ENCODE measurements at places on chromosomes 5 and 9. TPM values are rescaled to one million over a fixed set of nuclear protein-coding genes. Genes with fewer than 3 reads are reported as not detected.

DNA sequence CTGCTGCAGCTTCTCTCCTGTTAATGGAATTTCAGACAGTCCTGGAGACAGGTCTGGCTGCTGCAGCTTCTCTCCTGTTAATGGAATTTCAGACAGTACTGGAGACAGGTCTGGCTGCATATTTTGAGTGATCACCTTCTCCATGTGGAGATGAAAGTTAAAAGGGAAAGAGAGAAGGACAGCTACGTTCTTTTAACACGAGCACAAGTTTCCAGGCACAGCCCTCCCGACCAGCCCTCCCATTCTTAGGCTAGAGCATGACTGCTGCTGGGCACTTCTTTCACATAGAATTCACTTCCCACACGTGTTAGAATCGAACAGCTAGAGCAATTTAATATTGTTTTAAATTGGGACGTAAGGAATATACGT is 133.3 kb upstream of the DMRT1 start:
- DNase-seq: no peak

DNA sequence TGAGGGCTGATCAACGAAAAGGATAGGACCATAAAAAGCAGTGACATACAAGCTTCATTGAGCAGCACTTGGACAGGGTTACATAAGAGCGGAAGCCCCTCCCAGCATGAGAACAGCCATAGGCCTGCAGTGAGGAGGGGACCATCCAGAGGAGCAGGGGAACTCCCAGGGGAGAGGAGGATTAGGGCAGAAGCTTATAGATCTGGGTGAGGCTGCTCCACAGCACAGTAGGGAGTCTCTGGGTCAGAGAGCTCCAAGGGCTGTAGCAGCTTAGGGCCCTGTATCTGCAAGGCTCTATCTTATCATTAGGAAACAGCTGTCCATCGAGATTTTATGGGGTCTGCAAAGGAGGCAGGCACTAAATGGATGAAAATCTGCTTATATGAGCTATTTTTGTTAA is 186.6 kb downstream of the DOCK8 start:
- DNase-seq: no peak

DNA sequence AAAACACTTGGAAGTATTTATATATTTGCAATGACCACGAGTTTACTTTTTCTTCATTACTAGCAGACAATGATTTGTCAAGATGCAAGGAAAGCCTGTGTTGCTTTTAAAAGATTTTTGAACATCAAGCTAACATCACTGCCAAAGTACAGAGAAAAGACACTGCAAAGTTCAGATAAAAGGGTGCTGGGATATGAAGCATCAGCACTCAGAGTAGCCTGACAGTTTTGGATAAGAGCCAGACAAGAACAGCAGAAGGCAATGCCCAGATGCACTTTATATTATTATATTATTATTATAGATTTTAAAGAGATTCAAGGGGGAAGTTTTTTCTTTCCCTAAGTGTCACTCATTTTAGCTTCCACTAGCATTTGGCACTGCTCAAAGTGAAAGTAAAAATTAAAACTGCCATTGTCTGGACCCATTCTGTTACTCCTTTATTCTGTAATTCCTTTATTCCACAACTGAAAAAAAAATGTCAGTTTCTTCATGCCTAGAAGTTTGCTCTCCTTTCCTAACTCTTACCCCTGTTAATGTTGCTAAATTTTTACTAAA is 240.6 kb downstream of the EFNA5 start:
- no peak for DNase-seq

DNA sequence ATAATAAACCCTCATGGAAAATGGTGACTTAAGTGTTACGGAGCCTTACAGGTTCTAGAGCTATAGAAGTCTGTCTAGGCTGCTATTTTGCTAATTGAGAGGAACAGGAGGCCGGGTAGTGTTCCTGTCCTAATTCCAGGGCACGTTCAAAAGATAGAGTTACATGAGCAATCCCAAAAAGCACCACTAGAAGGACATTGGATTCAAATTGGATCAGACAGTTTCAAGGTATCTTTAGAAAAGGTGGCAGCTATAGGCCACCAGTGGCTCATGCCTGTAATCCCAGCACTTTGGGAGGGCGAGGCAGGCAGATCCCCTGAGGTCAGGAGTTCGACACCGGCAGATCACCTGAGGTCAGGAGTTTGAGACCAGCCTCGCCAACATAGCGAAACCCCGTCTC is 458.8 kb downstream of the TMEM232 start:
- DNase-seq: no peak

DNA sequence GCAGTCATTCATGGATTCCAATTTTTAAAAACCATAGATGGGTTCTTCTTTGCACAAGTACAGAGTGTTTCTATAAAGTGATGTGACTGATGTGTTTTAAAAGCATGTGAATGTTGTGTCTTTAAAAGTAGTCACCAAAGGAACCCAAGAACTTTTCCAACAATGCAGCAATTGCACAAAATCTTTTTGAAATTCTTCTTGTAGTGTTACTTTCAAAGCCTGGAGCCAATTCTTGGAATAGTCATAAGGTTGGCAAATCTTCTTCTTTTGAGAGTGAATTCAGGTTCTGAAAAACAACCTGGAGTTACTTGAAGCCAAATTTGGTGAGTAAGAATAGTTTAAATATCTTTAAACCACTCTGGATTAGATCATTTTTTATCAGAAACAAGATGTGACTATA is 10.5 kb downstream of the GRAMD2B start:
- no peak for DNase-seq

- no peak for DNase-seq
Measured at GRCh38 chr5:34737731-34738130, 81.6 kb downstream of the RAI14 start.

DNA sequence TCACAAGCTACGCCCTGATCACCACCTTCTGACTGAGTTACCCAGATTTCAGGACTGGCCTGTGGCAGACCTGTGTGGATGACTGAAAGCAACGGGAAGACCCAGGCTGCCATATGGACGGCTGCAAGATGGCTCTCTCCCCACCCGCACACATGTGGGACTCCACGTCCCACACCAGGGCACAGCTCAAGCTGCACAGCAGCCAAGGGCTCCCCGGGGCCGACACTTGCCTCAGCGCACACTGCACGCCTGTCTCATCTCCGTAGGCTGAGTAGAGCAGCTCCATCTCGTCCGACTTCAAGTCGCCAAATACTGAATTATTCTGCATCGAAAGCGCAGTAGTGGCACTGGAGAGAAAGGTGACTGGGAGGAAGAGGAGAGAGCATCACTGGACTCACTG is 14.5 kb downstream of the BRD9 start:
- no peak for DNase-seq

DNA sequence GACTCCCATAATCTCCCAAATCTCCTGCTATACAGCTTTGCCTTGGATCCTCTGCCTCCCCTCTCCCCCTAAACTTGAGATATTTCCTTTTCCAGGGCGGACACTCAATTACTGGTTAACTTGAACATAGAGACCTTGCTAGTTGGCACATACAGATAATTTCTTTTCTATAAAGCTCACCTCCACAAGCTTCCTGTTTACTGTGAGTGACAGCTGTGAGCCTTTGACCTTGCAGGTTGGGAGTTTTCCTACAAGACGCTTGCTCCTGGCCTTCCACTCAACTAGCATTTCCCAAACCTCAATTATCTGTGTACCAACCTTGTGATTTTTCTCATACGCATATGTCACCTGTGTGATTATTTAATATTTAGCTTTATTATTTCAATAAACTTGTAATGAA is 114.5 kb downstream of the GNA14 start:
- no peak for DNase-seq

DNA sequence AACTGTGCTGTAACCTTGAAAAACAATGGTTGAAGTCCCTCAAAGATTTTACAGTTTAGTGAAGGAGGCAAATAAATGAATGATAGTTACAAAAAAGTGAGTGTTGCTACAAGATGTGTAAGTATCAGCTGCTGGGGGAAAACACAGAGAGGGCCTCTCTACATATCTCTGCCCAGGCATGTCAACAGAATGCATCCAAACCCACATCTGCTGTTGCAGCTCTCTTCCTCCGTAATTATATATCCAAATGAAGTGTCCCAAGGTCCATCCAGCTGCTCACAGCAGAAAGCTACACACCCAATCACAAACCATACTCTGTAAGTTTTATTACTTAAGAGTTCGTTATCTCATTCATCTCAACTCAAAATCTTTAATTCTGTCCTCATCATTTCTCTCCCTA is 584.6 kb downstream of the ANXA1 start:
- no peak for DNase-seq

- DNase-seq: no peak
Measured at GRCh38 chr5:56688402-56688801, 126.9 kb upstream of the MAP3K1 start.

DNA sequence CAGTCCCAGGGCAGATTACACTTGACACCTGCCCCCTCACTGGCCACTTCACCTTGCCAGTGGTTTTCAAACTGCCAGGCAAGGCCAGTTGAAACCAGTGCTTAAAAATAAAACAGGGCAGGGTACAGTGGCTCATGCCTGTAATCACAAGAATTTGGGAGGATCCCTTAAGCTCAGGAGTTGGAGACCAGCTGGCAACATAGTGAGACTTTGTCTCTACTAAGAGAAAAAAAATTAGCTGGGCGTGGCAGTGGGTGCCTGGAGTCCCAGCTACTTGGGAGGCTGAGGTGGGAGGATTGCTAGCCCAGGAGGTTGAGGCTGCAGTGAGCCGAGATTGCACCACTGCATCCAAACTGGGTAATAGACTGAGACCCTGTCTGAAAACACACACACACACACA is 58.1 kb downstream of the ROPN1L start:
- DNase-seq: no peak

GRCh38 chr5:146630472-146630871 is 114.5 kb upstream of the GPR151 start:
- no peak for DNase-seq

DNA sequence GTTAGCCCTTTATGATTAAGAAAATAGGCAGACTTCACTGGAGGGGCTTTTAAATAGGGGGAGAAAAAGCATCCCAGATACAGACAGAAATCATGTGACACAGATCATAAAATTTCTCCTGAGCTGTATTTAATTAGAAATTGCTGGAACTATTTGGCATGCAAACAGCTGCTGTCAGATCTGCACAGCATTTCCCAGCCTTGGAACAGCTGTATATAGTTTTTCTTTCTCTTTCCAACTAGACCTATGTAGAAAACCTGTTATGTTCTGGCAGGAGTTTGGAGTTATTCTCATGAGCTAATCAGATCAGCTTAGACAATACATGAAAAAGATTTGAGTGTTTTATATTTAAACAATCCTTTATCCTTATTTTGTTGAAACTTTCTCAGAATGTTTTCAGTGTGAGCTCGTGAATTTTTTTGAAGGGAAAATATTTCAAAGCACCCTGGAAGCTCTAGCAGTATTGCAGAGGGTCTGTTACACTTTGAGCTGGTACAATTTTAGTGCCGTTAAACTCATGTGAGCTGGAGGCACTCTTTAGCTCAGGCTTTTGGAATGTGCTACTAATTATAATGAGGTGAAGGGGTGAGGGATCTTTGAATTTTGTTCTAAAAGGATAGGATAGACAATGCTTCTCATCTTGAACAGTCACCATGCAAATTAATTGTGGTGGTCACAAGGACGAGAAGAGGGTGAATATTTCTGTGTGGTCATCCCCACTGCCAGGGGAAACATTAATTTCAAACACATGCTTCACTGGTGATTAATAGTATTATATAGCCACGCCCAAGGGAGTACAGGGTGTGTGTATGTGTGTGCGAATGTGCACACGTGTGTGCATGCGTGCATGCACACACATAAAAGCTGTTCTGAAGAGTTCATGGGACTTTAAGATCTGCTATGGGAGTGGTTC is 239.4 kb upstream of the FBXL7 start:
- no peak for DNase-seq

DNA sequence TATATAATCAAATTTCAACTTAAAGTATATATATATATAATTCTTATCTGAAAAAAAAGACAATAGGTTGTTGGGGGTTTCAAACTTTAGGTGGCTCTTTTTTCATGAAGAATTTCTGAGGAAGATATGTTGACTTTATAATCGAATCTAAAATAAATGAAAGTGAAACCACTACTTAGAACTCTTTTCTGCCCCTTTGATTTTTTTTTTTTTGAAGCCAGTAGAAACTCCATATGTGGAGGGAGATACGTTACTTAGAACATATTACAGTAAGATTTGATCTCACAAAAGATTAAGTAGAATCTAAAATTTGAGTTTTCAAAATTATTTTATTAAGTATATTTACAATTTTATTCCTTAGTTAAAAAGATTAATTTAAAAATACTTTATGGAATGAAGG is 96.9 kb downstream of the ATG10 start:
- no peak for DNase-seq

DNA sequence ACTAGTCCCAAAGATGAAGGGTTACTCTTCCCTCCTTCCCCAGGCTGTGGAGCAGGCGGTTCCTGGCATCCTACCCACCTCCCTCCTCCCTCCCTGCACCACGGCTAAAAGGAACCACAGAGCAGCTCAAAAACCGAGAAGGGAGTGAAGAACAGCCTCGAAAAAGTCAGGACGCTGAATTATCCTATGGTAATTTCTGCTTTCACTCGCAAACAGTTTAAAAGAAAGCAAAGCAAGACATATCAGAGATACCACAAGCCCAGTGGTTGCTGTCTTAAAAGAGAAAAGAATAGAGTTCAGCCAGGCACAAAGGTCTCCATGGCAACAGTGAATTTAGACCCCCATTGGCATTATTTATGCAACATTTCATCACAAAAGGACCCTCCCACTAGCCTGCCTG is 315.4 kb downstream of the CTNND2 start:
- peak; percentile 8 for DNase-seq

GRCh38 chr5:148957591-148958202 is 105.2 kb downstream of the SH3TC2 start:
- no peak for DNase-seq

GRCh38 chr5:150398722-150399523 is 13.8 kb downstream of the CD74 start:
- DNase-seq: no peak

Gene STOML2
- total RNA-seq: 84.1 TPM

Gene COL15A1
- 12.8 TPM for total RNA-seq

Gene GMCL2
- total RNA-seq: not detected

Gene PLEKHG4B
- total RNA-seq: 1.1 TPM

Gene CETN3
- total RNA-seq: 9.2 TPM

Gene CARD9
- 3.5 TPM for total RNA-seq

Gene AJM1
- total RNA-seq: 2.0 TPM

Gene NSD1
- 75.5 TPM for total RNA-seq

Gene ANKDD1B
- 1.9 TPM for total RNA-seq

Gene PCDHA9
- total RNA-seq: 0.35 TPM

Gene GLRA1
- not detected for total RNA-seq

Gene TPPP
- total RNA-seq: 4.8 TPM

Gene SERINC5
- 55.2 TPM for total RNA-seq

Gene PCDHB6
- 2.1 TPM for total RNA-seq

Gene IFNA21
- total RNA-seq: not detected

Gene WHRN
- 27.5 TPM for total RNA-seq

Gene DDX46
- total RNA-seq: 27.4 TPM
